ENCODE measurements at places on chromosomes 3 and 15. TPM values are rescaled to one million over a fixed set of nuclear protein-coding genes. Genes with fewer than 3 reads are reported as not detected.

DNA sequence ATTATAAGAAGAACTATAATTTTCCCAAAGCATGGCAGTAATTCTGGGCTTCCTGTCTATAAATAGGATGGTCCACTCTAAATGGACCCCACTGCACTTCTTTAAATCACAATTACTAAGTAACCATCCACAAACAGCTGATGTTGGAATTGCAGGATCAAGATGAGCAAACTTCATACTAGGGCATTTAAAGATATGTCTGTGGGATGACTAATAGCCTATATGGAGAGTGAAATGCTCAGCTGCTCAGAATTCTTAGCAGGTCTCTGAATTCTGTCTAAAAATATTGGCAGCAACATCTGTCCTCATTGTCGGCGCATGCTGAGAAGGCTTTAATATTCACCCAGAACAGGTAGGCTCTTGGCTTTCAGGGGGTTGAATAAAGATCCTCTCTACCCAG lies 140.4 kb downstream of the SATB1 start:
- DNase-seq, result no peak

DNA sequence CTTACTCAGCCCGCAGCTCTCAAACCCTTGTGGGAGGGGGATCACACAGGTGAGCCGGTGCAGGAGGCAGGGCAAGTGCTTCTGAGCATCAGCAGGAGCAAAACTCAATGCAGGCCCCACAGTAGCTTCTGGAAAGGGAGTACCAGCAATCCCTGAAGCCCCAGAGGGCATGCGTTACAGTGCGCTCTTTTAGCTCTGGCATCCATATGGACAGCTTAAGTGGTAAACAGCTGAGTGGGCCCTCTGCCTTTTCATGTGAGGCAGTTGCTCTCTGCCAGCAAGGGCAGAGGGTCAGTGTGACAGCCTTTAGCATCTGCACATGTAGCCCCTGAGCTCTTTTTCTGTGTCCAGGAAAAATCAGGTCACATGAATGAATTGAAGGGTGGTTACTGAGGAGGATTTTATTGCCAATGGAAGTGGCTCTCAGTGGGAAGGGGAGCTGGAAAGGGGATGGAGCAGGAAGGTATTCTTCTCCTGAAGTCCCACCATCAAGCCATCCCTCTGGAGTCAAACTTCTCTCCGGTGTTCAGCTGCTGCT lies 464.3 kb upstream of the THRB start:
- DNase-seq, result no peak

- no peak for DNase-seq
Observed at GRCh38 chr3:105542282-105543019, 175.7 kb downstream of the ALCAM start.

Gene CISH
- 5.9 TPM for total RNA-seq

- DNase-seq, result no peak
Observed at GRCh38 chr15:72141171-72142084, 23.2 kb downstream of the SENP8 start.

DNA sequence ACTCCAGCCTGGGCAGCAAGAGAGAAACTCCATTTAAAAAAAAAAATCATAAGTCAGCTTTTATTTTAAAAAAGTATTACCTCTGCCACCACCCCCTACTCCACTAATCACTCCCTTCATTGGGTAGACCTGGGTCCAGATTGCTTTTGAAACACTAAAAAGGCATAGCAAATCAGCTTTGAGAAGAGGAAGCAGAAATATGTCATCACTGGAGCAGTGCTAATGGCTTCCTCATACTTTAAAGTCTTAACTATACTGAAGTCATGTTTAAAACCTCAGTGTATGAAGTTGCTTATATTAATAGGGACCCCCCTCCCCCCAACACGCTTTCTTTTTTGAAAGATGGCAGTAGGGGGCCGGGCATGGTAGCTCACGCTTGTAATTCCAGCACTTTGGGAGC lies 1.0 kb upstream of the HTR3D start:
- DNase-seq, result no peak

Gene THAP10
- total RNA-seq, result 1.4 TPM

GRCh38 chr3:115040673-115041286 lies 106.3 kb downstream of the ZBTB20 start:
- DNase-seq, result peak; percentile 19

DNA sequence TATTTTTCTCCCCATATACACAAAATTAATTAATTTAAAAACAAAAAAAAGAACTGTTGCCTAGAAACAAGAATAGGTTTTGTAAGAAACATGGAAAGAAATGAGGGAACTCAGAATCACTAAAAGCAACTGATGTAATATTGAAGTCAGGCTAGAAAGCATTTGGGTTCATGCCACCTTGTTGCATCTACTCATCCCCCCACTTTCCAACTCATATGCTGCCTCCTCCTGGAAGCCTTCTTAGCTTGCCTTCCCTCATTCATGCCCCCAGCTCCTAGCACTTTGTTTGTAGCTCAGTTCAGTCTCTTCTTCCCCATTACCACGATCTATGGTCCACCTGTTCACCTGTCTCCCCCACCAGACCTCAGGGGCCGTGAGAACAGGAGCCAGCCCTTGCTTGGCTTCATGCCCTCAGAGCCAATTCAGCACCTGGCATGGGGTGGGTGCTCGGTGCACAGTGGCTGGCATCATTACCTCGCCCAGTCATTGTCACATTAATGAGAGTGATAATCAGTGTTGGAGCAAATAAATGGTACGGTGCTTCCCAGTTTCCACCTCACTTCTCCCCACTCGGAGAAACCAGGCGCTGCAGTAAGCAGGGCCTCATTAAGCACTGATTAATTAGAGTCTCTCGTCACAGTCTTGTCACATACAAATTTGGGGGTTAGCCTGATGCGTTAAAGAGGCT lies 62.4 kb upstream of the SLC6A1 start:
- DNase-seq, result no peak

Gene DNAJB11
- 24.3 TPM for total RNA-seq

DNA sequence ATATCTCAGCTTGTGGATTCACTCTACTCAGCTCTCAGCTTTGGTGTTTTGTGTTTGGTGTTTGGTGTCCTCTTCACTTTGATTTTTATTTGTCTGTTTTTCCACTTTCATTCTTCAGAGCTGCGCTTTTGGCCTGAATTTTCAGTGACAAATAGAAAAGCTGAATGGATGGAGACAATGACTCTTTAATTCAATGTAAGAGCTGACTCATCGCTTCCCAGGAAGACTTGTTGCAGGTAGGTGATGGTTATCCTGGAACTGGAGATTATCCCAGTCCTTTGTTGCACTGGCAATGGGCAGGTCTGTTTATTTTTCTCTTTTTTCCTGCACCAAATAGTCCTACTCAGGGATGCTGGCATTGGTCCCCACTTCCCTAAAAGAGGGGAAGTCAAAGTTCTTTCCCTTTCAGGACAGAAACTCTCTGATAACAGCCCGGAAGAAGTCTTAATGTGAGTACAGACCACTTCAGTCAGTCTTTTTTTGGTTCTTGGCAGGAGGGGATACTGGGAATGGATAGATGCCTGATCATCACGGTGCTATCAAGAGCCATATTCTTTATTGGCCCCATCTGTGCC lies 12.4 kb upstream of the AEN start:
- no peak for DNase-seq

DNA sequence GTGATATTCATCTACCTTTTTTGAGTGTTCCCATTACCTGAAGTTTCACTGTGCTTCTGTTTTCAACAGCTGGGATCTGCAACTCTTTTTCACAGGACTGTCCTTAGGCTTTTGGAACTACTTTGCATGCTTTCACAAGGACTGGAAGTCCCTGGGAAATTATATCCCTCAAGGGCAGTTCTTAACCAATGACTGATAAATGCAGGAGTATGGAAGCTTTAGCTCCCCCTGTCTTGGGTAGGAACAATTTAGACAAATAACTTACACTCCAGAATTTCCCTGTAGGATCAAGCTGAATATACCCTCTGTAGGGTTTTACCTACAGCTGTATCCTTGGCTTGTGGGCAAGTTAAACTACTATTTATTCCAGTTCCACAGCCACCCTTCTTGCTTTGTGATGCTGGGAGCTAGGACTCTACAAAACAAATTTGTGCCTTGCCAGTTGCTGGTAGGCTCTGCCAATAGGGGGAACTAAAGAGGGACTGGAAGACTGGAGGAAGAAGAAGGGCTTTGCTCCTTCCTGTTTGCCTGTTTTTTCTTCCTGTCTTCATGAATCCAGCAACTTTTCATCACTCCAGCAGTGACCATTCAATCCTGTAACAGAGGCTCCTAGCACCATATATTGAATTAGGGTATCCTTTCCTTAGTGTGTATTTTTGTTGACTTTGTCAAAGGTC lies 6.8 kb upstream of the ZNF280D start:
- no peak for DNase-seq

DNA sequence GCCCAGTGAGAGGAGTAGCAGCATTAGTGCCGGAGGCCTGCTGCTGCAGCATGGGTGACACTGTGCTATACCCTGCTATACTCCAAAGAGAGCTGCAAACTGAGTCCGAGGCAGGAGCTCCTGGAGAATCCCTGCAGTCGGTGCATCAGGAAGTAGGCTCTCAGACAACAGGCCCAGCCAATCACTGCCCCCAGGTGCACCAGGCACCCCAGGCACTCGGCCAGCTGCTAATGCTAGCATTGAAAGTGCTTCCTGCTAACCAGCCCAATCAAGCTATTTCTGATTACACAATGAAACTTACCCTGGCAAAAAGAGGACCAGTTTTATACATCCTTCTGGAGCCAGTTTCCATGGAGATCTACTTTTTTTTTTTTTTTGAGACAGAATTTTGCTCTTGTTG lies 45.6 kb upstream of the IREB2 start:
- DNase-seq, result no peak

Gene PPM1L
- total RNA-seq, result 41.0 TPM

Gene ATP10A
- 23.7 TPM for total RNA-seq

DNA sequence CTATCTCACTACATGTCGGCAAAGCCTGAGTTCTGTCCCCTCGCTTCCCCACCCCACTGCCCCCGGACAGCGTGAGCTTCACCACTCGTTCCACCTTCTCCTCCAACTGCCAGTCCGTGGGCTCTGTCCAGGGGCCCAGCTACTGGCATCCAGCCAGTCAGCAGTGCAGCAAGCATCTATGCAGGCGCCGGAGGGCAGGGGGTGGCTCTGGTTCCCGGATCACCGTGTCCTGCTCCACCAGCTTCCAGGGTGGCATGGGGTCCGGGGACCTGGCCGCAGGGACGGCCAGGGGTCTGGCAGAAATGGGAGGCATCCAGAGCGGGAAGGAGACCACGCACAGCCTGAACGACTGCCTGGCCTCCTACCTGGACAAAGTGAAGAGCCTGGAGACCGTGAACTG lies 20.4 kb downstream of the CMTM8 start:
- DNase-seq, result no peak

Gene CHRD
- total RNA-seq, result 44.6 TPM

DNA sequence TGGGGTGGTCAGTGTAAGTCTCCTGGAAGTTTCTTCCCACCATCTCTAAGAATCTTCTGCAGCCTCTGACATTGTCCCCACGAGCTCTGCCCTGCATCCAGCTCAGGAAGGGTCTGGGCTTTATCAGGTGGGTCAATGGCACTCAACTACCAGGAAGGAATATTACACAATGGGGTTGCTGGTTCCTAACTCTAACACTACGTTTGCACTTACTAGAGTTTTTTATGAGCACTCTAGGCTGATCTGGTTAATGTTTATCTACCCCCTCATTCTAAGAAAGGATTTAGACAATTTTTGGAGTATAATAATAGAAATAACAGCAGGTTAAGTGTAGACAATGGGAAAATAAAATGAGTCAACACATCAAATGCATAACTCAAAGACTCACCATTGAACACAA lies 411.1 kb upstream of the RGMA start:
- no peak for DNase-seq

GRCh38 chr15:70071799-70072198 lies 25.9 kb downstream of the TLE3 start:
- DNase-seq, result no peak

- no peak for DNase-seq
Observed at GRCh38 chr3:8882171-8882593, 81.1 kb downstream of the RAD18 start.

- DNase-seq, result no peak
Observed at GRCh38 chr15:72078887-72079286, 39.1 kb downstream of the MYO9A start.

GRCh38 chr3:113560831-113561623 lies 28.7 kb downstream of the SIDT1 start:
- no peak for DNase-seq

DNA sequence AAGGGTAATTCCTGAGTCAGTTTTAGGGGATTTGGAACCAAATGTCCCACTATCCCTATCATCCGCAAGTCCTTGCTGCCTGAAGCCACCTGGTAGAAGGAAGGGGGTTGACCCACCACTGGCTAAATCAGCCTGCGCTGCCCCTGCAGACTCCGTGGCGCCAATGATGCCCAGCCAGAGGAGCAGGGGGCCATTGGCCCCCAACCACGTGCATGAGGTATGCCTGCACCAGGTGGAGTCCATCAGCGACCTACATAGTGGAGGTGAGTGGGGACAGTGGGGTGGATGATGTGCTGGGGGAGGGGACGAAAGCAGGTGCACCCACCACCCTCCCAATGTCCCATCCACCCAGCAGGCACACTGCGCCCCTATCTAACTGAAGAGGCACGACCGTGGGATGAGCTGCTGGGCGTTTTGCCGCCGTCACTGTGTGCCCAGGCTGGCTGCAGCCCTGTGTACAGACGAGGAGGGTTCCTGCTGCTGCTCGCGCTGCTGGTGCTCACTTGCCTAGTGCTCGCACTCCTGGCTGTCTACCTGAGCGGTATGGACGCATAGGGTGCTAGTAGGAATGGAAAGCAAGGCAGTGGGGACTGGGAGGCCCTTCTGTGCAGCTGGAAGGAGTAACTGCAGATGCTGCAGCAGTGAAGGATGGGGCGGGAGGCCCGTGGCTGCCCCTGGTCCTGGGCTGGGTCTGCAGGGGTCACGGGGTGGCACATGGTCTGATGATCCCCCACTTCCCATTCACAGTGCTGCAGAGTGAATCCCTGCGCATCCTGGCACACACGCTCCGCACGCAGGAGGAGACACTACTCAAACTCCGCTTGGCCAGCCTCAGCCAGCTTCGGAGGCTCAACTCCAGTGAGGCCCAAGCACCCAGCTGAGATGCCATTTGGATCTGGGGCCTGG lies 5.7 kb downstream of the IFRD2 start:
- no peak for DNase-seq

Gene CCDC54
- not detected for total RNA-seq

DNA sequence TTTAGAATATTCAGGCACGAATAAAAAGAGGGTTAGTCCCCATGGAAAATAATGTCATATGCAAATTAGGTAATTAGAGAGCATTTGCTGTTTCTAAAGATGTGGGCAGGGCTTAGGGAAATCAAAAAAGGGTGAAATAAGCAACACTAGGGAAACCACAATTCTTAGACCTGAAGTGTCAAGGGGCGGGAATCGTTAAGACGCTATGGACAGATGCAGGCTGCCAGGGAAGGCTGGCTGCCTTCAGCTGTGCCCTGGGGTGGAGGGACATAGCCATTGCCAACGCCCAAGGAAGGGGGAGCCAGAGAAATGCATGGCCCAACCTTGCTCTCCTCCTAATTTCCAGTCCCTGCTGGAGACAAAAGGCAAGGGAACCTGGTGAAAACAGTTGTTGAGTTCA lies 141.7 kb upstream of the PROK2 start:
- DNase-seq, result no peak

DNA sequence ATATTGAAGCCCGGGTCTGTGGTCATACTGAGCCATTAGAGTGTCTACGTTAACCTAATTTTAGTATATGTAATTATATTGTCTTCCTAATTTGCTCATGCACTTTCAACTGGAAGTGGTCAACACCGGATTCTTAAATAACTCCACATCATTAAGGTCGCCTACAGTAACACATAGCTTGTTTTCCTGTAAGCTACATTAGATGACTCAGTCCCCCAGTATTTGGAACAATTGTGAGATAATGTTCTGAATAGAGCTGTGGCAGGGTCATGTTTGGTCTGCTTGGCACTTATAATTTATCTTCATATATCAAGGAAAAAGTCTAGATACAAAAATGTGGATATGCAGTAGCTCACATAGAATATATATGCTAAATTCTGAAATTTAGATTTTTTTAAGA lies 486.2 kb downstream of the IGSF11 start:
- no peak for DNase-seq

Gene MELTF
- total RNA-seq, result 3.3 TPM

Data from tibial nerve (tissue), 4 donors.